Head of caudate nucleus (tissue), 42 donors: ENCODE measurements at places on chromosomes 12 and 14.

DNA sequence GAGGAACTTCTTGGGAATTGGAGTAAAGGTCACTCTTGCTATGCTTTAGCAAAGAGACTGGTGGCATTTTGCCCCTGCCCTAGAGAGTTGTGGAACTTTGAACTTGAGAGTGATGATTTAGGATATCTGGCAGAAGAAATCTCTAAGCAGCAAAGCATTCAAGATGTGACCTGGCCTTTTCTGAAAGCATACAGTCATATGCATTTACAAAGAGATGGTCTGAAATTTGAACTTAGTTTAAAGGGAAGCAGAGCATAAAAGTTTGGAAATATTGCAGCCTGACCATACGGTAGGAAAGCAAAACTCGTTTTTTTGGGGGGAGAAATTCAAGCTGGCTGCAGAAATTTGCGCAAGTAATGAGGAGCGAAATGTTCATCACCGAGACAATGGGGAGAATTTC is 60.9 kb downstream of the NUBPL start:
- DNase-seq: no peak

DNA sequence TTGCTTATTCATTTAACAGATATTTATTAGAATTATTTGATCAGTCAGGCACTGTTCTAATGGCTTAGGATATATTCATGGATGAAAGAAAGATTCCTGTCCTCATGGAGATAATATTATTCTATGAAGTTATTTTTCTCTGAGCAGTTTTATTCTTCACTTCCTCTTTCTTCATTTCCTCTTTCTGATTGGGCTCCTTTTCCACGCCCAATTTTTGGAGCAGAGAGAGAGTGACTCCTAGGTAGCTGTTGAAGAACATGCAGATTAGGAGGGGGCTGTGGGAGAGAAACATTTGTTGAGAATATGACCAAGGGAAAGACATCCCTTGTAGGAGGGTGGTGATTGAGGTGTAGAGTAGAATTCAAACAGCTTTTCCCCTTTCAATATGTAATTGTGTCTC is 6.0 kb upstream of the YARS2 start:
- DNase-seq: no peak

- no peak for DNase-seq
These were observed 1650.9 kb upstream of the SEL1L start for GRCh38 chr14:83184531-83184930.

- no peak for DNase-seq
These were observed 43.8 kb downstream of the FOXN3 start for GRCh38 chr14:89373185-89373584.

GRCh38 chr12:57760347-57760982 is 5.6 kb downstream of the MARCHF9 start:
- DNase-seq: no peak

DNA sequence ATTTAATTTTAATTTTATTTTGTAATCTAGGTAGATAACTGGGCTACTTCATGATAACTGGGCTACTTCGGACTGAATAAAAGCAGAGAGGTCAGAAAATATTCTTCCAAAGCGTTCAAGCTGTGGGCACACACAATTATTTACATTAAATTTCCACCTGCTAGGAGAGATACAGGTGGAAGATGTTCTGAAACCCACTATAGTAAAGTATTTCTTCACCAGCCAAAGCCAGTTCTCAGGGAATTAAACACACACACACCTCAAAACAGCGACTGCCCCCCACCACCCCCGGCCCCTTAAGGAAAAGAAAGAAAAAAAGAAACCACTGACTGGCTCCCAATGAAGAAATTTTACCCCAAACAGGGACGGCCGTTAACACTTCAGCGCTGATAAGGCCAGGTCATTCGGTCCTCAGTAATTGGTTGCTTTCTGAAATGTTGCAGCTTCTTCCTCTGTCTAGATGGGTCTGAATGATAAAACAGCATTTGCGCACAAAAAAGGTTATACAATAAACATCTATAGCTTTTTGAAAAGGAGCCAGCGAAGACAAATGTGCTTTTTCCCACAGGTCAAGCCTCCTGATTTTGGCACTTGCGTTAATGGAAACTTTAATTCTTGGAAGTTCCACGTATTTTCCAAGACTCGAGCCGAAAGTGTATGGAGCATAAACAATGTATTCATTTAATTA is 771 bp upstream of the KCNJ8 start:
- DNase-seq: no peak

DNA sequence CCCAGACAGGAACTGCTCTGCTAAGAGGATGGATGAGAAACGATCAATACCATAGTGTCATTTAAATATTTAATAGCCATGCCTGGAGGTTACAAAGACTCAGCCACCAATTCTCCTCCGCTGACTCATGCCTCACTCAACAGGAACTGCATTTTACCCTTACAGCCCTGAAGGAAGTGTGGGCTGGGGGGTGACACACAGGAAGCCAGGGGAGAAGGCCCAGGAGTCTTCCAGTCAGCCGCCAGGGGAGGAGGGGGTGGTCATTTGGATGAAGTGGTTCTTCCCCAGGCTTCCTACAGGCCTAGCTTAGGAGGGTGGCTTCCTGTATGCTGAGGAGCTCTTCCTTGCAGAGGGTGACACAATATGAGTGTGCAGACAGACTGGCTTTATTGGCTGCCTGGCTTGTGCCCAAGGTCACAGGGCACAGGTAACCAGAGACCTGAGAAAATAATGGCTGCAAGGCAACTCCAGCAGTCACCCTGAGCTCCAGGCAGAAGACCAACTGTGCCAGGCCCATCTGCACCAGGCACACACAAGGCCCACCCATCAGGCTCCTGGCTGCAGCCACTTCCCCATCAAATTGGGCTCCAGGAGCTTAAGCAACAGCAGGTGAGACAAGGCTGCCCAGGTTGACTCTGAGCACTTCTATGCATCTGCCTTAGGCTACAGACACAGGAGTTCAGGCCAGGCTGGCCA is 30.6 kb upstream of the RPLP0 start:
- no peak for DNase-seq

DNA sequence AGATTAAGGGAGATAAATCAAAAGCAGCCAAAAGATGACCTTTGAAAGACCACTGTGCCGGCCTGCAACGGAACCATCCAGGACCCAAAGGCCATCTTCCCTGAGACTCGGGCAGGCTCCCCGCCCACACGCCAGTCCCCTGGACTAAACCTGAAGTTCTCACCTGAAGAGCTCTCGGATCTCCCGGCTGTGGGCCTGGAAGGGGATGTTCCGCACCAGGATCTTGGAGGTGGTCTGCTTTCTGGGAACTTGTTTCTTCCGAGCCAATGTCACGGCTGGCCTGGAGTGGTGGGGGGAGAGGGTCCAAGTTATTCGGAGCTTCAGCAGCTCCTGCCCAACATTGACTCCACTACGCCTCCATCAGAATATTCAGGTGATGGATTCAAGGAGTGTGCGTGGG is 51.3 kb downstream of the RBM19 start:
- no peak for DNase-seq

- DNase-seq: no peak
These were observed 3.7 kb upstream of the KRT3 start for GRCh38 chr12:52799505-52800211.

DNA sequence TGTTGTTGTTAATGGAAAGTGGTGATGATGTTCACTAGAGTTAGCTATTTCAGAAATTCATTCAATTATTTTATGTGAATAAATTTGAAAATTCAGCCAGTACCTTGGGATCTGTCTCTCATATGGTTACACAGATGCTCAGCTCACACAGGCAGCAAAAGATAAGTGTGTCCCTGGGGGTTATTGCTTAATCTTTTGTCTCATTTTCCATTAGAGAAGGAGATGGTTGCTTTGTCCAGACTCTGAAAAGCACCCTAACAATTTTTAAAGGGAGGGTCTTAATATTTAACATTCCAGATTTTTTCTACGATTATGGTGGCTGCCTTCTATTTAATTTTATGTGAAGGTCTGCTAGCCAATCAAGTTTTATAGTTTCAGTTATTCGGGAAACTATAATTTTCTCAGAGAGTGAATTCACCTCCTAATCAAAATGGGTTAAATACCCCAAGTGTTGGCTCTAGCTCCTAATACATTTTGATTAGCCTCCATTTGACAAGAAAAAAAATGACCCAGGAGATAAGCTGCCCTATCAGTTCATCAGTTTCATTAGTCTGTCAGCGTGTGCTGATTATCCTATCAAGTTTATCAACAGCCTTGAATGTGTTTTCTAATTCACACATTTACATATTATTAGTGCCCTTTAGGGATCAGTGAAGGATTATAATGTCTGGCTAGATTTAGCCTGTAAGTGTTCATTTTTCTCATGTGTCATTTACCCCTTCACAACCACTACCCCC is 282.1 kb downstream of the TMTC2 start:
- no peak for DNase-seq

GRCh38 chr12:78226763-78227162 is 396.1 kb downstream of the NAV3 start:
- no peak for DNase-seq

DNA sequence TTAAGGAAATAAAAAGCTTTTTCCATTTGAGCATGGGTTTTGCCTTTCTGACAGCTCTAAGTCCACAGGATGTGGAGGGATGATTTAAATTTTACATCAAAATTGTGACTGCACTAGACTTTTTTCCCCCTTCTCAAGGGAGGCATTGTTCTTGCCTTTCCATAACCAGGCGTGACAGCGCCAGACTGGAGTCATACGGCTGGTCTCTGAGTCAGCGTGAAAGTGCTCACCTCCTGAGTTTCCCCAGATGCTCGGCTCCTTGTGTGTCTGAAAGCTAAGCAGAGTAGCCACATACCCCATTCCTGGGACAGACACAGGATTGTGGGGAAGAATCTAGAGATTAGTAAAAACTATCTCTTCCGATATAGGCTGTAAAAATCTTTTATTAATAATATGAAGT is 43.1 kb downstream of the SOX5 start:
- no peak for DNase-seq

DNA sequence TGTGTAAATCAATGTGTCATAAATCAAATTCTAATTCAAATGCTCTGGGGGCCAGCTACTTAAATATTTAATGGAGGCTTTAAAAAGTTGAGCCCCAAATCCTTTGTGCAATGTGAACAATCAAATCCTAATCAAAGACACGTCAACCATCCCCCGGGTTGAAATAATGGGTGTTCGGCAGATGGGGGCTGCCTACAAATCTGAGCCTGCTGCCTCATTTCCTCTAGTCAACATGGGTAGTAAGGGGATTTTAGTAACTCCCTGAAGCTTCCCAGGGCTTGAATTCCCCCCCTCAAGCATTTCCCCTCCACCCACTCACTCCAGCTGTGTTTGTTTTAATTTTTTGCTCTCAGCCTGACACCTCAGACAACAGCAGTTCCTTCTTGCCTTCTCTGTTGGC is 37.8 kb downstream of the SRRM4 start:
- no peak for DNase-seq

- no peak for DNase-seq
These were observed 12.2 kb upstream of the OR5AU1 start for GRCh38 chr14:21168055-21168454.

- no peak for DNase-seq
These were observed 50.8 kb downstream of the EID3 start for GRCh38 chr12:104354167-104354867.

DNA sequence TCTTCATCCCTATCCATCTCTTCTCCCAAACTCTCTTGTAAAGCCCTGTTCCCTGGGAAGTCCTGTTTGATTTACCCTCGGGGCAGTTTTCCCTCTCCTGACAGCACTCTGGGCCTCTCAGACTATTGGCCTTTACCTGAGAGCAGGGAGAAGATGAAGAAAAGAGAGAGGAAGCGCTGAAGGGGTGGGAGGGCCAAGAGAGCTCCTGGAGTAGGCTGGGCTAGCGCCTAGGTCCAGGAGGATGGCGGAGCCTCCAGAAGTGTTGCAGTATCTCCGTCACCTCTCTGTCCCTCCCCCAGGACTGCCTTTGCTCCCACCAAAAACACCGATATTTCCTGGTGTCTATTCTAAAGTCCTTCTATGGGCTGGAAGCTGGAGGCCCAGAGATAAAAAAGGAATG is 5.7 kb upstream of the IGFBP6 start:
- DNase-seq: no peak
